ENCODE measurements at places on chromosomes 4 and X. TPM values are rescaled to one million over a fixed set of nuclear protein-coding genes. Genes with fewer than 3 reads are reported as not detected.

The ASMT gene
- 0.25 TPM for total RNA-seq

The BEND2 gene
- total RNA-seq: under 0.01 TPM

The MAGEA9B gene
- under 0.01 TPM for total RNA-seq

The DUSP9 gene
- 1.7 TPM for total RNA-seq

The DNASE1L1 gene
- total RNA-seq: 4.2 TPM

The DDX60 gene
- total RNA-seq: 3.9 TPM

The UNC5C gene
- 14.0 TPM for total RNA-seq

The VCX3A gene
- total RNA-seq: not detected

The CLDN2 gene
- not detected for total RNA-seq

The RPL39 gene
- total RNA-seq: 2,465 TPM

The EIF2S3 gene
- total RNA-seq: 153 TPM

The DGKK gene
- 0.49 TPM for total RNA-seq

All from temporal lobe (tissue), 4 donors.